ENCODE measurements at places on chromosomes 6 and 20. TPM values are rescaled to one million over a fixed set of nuclear protein-coding genes. Genes with fewer than 3 reads are reported as not detected.

Gene TDRD6
- polyA plus RNA-seq, result not detected

Gene ABHD16B
- polyA plus RNA-seq, result not detected

Gene SCRT2
- polyA plus RNA-seq, result not detected

Gene SGK2
- 11.8 TPM for polyA plus RNA-seq

Gene ARFGEF3
- polyA plus RNA-seq, result 0.15 TPM

Gene EFCAB8
- polyA plus RNA-seq, result not detected

Gene TRIM15
- 0.09 TPM for polyA plus RNA-seq

Gene LHFPL5
- 0.16 TPM for polyA plus RNA-seq

Gene TFAP2A
- 26.9 TPM for polyA plus RNA-seq

Gene COX7A2
- polyA plus RNA-seq, result 488 TPM

Gene SYTL3
- 0.89 TPM for polyA plus RNA-seq

Gene RALGAPA2
- polyA plus RNA-seq, result 3.2 TPM

Gene RHAG
- polyA plus RNA-seq, result not detected

Gene PHACTR1
- polyA plus RNA-seq, result not detected

Gene CABLES2
- 6.6 TPM for polyA plus RNA-seq

Gene TRIM39
- polyA plus RNA-seq, result 8.1 TPM

Gene LGSN
- polyA plus RNA-seq, result 8.1 TPM

Gene DYNLT2
- polyA plus RNA-seq, result 1.1 TPM

Gene KAT14
- polyA plus RNA-seq, result 12.1 TPM

Gene NAA20
- 175 TPM for polyA plus RNA-seq
